Gastrocnemius medialis (tissue), 4 donors: ENCODE measurements at places on chromosomes 16 and 17. TPM values are rescaled to one million over a fixed set of nuclear protein-coding genes. Genes with fewer than 3 reads are reported as not detected.

DNA sequence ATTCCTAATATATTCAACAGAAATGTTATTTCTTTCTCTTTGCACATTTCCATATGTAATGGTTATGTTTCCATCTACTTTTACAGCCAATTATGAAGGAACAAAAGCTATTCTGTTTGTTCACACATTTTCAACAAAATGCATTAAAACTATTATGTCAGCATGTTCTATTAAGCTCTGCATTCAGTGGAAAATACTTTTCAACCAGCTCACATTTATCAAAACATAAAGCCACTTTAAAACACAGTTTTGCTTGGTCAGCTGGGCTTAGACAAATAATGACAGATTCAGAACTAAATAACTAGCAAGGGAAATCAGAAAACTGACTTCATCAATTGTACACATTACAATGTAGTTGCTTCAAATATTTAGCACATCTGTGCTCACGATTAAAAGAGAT, 6.9 kb downstream of the SALL1 start:
- DNase-seq = no peak

DNA sequence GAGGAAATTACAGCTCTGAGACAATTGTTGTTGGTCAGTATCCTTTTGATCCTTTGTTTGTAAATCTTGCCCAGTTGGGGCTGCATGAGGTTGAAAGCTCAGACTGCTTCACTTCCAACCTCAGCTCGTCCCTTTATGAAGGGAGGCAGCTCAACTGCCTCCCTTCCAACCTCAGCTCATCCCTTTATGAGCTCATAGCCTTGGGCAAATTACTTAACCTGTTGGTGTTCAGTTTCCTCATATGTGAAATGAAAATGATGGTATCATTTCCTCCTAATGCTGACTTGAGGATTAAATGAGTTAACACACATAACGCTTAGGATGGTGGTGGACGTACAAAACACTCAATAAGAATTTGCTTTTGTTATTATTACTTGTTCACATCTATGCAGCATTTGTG, 265.1 kb downstream of the CDH13 start:
- no peak for DNase-seq

DNA sequence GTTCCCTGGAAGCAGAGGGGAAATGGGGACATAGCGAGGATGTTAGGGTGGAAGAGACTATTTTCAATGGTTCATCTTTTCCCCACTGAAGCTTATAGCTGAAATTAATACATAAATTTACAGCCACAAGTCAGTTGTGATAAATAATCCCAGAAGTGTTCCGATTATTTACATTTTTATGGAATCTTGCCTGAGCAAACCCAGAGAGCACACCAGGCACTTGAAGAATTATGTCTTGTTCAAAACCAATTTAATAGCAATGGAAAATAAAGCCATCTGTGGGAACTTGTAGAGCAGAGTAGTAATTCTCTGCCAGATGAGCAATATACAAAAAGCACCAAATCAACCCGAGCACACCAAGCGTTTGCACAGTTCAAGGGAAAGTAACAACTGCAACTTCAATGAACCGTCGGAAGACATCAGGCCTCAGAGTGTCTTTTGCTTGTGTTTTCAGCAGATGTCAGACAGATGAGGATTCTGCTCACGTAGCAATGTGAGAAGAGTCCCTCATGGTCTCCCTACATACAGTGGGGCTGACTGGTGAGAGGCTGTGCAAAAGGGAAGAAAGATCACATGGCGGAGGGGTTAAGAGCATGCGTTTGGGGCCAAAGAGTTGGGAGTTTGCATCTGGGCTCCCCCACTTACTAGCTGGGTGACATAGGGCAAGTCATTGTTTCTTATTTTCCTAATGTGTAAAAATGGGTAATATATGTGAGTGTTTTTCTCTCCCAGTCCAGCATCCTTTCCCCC, 148.7 kb upstream of the HS3ST2 start:
- DNase-seq = no peak

The ABCA6 gene
- 15.7 TPM for total RNA-seq

DNA sequence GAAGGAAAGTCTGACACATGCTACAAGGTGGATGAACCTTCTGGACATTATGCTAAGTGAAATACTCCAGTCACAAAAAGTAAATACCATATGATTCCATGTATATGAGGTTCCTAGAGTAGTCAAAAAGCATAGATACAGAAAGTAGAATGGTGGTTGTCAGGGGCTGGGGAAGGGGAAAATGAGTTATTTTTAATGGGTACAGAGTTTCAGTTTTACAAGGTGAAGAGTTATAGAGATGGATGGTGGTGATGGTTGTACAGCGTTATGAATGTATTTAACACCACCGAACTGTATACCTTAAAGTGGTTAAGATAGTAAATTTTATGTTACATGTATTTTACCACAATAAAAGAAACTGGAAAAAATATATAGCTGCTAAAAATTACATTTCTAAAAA, 17.9 kb downstream of the RAD51D start:
- DNase-seq = no peak

- no peak for DNase-seq
Measured at GRCh38 chr16:9595393-9595792, 503.9 kb downstream of the HAPSTR1 start.

The C17orf100 gene
- 0.27 TPM for total RNA-seq

GRCh38 chr17:41919840-41920579, 1.3 kb upstream of the ACLY start:
- DNase-seq = peak; percentile 52

- no peak for DNase-seq
Measured at GRCh38 chr17:83119987-83120864, 40.8 kb downstream of the METRNL start.

GRCh38 chr17:56983366-56983765, 5.4 kb downstream of the SCPEP1 start:
- DNase-seq = no peak

DNA sequence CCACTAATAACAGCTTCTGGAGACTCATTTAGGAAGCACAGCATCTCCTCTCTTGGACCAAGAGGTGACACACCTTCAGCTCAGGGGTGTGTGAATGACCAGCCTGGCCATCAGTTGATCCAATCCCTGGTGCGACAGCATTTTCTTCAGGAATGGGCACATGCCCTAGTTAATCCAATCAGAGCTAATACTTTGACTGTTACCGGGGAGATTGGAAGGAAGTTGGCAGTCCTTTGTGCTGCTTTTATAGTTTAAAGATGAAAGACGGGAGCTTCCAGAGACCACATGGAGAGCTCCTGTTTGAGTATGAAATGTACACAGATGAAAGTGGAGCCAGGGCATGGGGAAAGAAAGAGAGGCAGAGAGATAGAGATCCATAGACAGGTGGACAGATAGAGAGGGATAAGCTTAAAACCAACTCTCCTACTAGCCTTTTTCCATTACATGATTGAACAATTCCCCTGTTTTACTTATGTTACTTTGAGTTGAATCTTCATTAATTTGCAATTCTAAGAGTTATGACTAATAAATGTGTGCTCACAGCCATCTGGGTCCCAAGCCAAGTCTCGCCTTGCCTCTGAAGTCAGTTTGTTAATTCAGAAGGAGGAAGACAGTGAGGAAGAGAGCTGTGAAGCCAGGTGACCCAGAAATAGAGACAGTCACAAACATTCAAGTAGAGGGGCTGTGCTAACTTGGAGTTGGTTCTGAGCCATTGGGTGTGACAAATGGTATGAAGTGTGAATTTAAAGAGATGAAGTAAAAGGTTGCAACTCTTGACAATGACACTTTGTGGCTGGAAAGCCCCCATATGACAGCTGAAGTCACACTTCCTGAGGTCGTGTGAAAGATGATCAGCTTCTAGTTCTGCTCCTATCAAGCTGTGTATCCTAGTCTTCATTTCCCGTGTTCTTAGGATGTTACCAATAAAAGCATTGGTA, 120.0 kb upstream of the GOT2 start:
- no peak for DNase-seq

DNA sequence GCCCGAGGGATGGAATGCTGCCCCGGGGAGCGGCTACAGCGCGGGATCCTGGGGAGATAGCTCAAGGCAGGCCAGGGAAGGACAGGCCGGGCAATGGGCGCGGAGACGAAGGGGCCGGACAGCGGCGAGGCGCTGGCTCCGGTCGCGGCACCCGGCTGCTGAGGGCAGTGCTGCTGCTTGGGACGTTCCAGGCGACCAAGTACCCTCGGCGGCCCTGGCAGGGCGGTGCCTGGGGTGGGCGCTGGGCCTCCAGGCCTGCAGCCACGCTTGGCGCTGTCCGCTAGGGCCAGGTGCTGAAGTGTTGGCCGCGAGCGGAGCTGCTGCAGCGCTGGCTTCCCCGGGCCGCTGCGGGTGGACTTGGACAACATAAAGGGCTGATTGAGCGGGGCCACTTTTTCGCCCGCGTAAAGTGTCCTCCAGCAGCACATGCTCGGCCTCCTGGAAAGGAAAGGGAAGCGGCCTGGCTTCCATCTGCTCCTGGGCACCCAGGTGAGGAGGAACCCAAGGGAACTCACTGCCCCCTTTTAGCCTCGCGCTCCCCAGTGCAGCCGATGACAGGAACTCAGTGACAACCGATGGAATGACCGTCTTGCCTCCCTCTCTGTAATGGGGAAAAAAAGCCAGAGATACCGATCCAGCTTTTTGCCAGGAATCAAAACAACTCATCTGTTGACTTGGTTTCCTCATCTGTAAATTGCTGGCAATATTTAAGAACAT, 23.7 kb downstream of the CLEC3A start:
- peak; percentile 9 for DNase-seq

DNA sequence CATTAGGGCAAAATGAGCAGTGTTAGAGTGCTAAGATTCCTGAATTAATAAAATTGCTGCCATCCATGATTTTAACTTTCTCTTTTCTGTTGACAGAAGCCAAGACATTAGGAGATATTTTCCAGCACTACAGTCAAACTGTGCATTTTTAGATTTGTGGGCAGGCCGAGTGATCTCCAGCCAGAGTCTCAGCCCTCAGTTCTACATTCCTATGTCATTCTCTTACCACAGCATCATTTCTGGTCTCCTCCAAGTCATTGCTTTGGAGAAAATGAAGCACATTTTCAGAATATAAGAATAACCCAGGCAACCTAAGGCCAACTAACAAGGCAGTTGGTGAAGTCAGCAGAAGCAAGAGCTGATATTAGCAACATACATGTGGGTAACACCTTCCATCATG, 74.6 kb upstream of the NUDT7 start:
- DNase-seq = no peak

DNA sequence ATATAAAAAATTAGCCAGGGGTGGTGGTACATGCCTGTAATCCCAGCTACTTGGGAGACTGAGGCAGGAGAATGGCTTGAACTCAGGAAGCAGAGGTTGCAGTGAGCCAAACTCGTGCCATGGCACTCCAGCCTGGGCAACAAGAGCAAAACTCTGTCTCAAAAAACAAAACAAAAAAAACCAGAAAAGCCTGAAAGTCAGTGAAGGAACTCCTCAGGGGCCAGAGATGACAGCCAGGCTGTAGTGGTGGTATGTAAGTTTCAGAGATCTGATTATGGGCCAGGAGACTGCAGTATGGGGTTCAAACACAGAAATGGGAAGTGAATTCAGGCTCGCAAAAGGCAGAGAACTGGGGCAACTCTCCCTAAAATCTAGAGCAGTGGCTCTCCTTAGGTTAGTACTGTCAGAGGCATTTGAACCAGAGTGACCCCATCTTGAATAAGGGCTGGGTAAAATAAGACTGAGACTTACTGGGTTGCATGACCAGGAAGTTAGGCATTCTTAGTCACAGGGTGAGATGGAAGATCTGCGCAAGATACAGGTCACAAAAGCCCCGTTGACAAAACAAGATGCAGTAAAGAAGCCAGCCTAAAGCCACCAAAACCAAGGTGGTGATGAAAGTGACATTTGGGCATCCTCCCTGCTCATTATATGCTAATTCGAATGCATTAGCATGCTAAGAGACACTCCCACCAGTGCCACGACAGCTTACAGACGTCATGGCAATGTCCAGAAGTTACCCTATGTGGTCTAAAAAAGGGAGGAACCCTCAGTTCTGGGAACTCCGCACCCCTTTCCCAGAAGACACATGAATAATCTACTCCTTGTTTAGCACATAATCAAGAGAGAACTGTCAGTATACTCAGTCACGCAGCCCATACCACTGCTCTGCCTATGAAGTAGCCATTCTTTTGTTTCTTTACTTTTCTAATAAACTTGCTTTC, 120.2 kb upstream of the XYLT1 start:
- DNase-seq = no peak

DNA sequence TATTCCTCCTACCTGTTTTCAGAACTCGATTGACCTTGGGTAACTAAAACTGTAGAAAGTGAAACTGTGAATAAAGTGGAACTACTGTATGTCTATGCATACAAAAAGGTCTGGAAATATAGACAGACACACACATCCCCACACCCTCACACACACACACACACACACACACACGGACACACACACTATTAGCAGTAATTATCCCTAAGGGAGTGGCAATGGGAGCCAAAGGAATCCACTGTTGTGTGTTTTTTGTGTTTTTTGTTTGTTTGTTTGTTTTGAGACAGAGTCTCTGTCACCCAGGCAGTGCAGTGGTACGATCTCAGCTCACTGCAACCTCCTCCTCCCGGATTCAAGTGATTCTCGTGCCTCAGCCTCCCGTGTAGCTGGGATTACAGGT, 26.6 kb upstream of the SRCIN1 start:
- DNase-seq = no peak

GRCh38 chr16:89200124-89200849, at the start of gene SLC22A31:
TSS of gene SLC22A31 (minus strand) at chr16:89200537. CDS start at chr16:89200501, 36 bp downstream.
- no peak for DNase-seq

GRCh38 chr17:63542942-63543821, 7.1 kb upstream of the DCAF7 start:
- no peak for DNase-seq

The PHF23 gene
- total RNA-seq = 16.9 TPM

DNA sequence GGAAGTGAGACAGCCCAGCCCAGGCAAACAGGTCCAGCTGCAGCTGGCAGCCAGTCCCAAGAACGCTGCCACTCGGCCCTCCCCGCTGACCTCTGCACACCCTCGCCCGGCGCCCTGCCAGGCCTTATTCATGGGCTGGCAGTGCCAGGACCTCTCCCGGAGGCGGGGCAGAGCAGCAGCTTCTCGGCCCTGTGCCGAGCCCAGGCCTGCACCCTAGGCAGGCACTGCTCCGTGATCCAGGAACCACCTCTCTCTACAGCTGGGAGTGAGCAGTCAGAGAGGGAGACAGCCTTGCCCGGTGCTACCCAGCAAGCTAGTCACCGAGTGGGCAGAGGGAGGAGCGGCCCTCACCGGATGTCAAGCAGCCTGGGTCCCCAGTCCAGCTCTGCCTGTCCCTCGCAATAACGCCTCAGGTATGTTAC, 79.9 kb upstream of the CBX4 start:
- DNase-seq = peak; percentile 93

- no peak for DNase-seq
Measured at GRCh38 chr17:59375857-59376256, 44.4 kb downstream of the YPEL2 start.
